ENCODE measurements at places on chromosomes 6 and 20.

DNA sequence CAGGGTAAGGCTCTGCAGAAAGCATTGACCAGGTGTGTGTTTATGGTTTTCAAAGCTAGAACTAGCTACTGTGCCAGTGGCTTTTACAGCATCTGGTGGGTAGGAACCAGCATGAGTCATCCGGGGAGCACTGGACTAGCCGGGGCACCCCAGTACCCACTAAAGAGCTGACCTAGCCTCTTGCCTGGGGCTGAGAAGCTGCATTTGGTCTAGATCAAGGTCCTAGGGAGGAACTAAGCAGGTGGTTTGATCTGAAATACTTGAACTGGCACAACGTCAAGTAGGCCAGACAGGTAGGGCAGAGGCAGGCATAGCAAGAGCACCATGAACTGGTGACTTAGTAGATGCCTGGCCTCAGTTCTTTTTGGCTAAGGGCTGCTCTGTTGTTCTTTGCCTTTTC lies 109.8 kb upstream of the PTPRK start:
- DNase-seq: no peak

DNA sequence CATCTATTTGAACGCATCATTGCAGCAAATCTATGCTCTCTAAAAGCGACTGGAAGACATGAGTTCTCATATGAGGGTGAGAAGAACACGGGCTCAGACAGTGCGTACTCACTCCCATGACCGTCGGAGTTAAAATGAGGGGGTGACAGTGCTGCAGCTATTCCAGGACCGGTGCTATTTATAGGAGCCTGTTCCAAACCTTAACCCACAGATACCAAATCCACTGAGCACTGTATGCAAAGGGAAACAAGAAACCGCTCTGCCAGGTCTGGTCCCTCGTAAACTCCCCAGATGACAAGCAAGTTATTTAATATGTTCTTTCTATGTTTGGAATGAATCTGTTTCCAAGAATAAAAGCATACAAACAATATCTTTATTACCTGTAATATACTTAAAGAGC lies 22.9 kb downstream of the PPP1R3G start:
- DNase-seq: no peak

GRCh38 chr6:55937261-55937947 lies 62.0 kb upstream of the BMP5 start:
- DNase-seq: no peak

- peak; percentile 64 for DNase-seq
Measured at GRCh38 chr20:44092551-44093248, 94.3 kb downstream of the JPH2 start.

GRCh38 chr20:19738951-19739350 lies 19.1 kb upstream of the RIN2 start:
- DNase-seq: no peak

DNA sequence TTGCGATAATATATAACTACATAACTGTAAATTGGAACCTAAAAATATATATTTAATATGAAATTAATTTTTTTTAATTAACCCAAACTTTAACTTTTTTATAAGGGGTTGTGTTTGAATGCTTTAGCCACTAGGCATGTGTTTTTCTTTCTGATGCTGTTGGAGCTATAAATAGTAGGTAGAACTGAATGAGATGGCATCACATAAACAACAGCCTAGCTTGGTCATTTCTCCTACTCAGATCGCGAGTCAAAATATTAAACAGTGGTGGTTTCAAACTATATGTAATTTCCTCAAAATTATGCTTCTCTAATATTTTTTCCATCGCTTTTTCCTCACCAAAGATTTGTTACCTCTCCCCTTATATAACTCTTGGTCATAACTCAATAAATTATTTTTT lies 243.2 kb downstream of the ARID1B start:
- no peak for DNase-seq

DNA sequence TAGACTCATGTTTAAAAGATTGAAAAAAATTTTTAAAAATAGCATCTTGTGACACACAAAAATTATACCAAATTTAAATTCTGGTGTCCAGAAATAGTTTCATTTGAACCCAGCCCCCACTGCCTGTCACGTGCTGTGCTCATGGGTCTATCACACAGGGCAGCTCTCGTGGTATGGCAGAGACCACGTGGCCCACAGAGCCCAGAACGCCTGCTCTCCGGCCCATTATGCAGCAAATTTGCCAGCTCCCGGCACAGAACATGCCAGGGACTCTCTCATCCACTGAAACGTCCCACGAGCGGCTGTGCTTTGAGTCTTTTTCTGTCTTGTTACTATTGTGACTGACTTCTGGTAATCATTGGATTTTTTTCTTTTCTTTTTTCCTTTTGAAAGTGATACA lies 224.3 kb downstream of the TTLL2 start:
- DNase-seq: no peak

- DNase-seq: no peak
Measured at GRCh38 chr20:37359331-37359730, 13.4 kb downstream of the SRC start.

DNA sequence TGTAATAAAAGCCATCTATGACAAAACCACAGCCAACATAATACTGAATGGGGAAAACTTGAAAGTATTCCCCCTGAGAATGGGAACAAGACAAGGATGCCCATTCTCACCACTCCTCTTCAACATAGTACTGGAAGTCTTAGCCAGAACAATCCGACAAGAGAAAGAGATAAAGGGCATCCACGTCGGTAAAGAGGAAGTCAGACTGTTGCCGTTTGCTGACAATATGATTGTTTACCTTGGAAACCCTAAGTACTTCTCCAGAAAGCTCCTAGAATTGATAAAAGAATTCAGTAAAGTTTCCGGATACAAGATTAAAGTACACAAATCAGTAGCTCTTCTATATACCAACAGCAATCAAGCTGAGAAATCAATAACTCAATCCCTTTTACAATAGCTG lies 14.0 kb upstream of the RUNX2 start:
- DNase-seq: no peak

- DNase-seq: peak; percentile 54
Measured at GRCh38 chr6:138001750-138002349, 105.4 kb downstream of the PERP start.

DNA sequence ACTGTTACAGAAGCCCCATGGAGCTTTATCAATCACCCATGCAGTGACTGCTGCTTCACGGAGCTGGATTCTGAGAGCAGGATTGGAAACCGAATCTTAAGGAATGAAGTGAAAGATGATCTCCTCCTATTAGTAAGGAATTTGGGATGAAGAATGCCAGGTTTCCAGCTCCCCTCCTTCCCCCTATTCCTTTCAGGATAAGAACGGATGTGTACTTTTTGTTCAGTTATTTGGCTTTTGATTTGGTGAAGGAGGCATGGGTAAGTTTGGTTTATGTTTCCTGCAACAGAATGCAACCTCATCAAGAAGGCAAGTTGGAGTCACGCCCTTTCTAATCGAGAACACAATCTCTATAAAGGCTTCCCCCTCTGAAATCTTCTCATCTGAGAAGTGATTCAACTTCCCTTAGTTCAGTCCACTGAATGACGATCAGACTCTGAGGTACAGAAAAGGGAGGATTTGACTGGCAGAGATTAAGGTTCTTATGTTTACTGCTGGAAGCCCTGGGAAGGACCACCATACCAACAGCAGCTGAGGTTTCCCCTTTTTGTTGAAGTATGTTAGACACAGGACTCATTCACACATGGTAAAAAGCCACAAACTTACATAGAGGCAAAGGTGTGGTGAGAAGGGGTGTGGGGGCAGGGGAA lies 5.5 kb downstream of the ELMO2 start:
- no peak for DNase-seq

DNA sequence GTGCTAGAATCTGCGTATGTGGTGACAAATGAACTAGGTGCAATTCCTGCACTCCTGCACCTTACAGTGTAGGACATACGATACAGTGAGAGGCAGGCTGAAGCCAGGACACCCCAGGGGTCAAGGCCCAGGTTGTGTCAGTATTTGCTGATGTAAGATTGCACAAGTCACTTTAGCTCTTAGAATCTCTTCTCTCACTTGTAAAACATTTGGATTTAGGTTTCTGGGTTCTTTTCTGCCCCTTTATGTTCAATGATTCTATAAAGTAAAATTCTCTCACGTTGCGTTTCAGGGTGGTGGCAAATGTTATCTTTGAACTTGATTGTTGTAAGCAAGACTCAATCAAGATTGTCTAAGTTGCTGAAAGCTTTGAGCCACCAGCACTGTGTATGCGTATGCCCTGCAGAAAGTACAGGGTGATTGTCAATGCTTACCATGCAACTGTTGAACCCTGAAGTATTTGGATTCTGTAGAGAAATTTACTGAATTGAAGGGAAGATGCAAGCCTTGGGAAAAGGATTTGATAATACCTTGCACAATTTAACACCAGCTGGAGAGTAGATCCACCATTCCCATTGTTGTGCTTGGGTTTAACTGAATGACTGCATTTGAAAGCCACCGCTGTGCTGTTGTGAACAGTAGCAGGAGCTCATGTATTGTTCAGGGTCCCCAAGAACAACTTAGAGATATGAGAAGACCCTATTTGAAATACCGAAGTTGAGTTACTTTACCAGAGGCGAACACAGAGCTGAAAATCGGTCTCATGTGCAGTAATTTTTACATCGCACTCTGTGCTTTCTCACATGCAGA lies 106.1 kb upstream of the CITED2 start:
- no peak for DNase-seq

GRCh38 chr6:145824344-145824743 lies 9.7 kb upstream of the FBXO30 start:
- no peak for DNase-seq

DNA sequence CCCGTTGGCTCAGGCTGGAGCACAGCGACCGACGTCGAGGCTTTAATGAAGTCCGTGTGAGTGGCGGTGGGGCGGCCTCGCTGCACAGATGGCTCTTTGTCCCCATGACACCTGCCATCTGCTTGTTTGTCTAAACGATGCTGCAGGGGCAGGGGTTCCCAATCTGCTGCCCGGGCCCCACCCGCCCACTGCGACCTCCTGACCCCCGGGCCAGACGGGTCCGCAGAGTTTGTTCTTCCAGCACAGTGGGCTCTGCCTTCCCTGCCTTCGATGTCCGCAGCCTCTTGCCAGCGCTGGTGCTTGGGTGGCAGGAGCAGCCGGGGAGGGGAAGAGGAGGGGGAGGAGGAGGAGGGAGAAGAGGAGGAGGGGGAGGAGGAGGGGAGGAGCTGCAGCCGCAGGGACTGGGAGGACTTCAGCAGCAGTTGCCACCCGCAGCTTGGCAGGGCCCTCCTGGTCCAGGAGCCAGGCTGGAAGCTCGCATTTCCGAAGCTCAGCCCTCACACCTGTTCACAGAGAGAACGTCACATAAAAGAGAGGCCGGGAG lies 210.0 kb downstream of the DLL1 start:
- DNase-seq: peak; percentile 72

DNA sequence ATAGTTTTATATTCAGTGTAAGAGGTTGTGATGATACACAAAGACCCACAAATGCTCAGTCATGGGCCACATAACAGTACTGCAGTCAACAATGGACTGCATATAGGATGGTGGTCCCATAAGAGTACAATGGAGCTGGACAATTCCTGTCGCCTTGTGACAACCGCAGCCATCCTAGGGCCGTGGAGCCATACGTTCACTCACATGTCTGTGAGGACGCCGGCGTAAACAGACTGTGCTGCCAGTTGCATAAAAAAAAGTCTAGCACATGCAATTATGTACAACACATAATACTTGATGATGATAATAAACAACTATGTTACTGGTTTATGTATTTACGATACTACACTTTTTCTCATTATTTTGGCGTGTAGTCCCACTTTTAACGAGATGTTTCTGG lies 30.9 kb downstream of the BFSP1 start:
- no peak for DNase-seq

Measured in NCI-H510A treated with DMSO at 0.1 percent for 48 hours (cell line).